Kidney (tissue), 22 donors: ENCODE measurements at places on chromosomes 3 and 15. TPM values are rescaled to one million over a fixed set of nuclear protein-coding genes. Genes with fewer than 3 reads are reported as not detected.

FANCD2OS gene
- not detected for total RNA-seq

DNA sequence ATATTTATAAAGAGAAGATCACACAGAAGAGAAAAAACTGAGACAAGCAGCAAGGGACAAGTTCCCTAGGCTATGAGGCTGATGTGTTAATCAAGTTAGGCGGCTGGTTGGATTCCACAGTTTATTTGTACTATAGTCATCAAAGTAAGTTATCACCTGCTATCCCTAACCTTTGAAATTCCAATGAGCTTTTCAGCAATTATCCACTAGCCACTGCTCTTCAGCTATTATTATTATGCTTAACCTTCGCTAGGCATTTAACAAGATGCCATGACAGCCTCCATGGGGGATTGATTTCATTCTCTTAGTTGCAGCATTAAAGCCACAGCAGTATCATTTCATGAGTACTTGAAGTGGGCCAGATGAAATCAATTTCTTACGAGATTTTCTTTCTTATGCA is 699.5 kb upstream of the NAALADL2 start:
- DNase-seq: peak; percentile 6

DNA sequence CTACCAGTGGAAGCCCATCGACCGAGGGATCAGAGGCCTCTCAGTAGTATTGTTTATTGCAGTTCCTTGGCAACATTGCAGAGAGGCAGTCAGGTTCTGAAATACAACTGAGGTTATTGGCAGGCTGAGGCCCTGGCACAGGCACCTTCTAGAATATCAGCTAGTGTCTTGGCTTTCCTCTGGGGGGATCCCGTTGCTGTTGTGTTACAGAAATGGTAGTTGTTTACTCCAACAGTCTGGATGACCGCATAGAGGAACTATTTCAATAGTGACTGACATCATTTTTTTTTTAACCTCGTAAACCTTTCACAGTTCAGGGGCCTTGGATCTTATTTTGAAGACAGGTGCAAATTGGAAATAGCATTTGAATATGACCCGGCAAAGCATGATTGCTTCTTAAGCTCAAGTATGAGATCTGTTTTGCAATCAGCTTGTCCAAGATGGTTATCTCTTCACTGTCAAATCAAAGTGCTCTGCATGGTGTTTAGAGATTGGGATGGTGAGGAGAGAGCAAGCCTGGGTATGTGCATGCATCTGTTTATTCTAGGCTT is 63.9 kb downstream of the PGPEP1L start:
- no peak for DNase-seq

DNA sequence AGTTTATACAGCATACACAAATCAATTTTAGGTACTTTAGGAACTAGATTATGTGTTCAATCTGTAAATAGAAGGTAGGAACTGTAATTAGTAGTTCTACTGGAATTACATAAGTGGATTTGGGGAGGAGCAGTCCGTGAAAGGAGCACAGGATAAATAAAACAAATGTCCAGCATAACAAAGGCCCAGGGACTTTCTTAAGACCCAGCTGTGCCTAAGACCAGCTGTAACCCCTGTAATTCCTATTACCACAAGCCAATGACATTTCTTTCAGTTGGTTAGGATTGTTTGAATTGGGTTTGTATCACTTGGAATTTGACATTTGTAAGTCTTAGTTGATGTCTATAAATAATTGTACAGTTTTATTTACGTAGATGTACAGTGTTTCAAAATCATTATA is 4.8 kb upstream of the ZBTB20 start:
- DNase-seq: no peak

DNA sequence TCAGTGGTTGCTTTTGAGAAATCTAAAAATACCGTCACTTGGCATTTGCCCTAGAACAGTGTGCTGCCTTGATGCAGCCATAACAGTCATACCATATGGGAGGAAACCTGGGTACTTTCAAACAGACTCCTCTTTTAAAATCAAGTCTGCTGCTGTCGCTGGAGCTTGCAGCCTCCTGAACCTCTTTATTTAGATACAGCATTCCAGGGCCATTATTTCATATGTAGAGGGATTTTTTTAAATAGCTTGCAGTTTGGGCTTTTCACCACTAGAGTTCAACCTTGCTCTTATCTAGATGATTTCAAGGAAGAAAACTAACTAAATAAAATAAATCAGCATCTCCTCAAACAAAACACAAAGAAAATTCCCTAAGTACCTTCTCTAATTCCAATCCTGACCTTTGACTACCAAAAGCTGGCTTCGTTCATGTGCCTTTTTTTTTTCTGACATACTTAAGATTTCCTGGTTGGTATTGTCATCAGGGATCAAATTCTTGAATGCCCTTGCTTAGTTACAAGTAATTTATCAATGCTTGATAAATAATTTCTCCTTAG is 111.6 kb downstream of the KBTBD8 start:
- no peak for DNase-seq

C3orf52 gene
- total RNA-seq: 5.2 TPM

GRCh38 chr3:45024542-45025255 is 1.4 kb upstream of the CLEC3B start:
- DNase-seq: no peak
